NCI-H524 (cell line): ENCODE measurements at places on chromosomes 4 and X.

DNA sequence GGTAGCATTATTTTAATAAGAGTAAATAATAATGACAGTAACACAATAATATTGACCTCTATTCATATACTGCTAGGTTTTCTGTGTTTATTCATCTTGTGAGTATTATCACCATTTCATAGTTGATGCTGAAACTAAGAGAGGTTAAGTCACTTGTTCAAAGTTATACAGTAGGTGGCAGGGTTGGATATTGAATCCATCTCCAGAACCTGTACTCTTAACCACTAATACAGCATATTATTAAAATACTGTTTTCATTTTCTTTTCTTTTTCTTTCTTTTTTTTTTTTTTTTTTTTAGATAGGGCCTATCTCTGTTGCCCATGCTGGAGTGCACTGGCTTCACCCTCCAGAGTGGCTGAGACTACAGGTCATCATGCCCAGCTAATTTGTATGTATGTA, 7.1 kb upstream of the ELF2 start:
- no peak for DNase-seq

GRCh38 chr4:123421937-123422781, 25.6 kb downstream of the SPRY1 start:
- DNase-seq, result no peak

DNA sequence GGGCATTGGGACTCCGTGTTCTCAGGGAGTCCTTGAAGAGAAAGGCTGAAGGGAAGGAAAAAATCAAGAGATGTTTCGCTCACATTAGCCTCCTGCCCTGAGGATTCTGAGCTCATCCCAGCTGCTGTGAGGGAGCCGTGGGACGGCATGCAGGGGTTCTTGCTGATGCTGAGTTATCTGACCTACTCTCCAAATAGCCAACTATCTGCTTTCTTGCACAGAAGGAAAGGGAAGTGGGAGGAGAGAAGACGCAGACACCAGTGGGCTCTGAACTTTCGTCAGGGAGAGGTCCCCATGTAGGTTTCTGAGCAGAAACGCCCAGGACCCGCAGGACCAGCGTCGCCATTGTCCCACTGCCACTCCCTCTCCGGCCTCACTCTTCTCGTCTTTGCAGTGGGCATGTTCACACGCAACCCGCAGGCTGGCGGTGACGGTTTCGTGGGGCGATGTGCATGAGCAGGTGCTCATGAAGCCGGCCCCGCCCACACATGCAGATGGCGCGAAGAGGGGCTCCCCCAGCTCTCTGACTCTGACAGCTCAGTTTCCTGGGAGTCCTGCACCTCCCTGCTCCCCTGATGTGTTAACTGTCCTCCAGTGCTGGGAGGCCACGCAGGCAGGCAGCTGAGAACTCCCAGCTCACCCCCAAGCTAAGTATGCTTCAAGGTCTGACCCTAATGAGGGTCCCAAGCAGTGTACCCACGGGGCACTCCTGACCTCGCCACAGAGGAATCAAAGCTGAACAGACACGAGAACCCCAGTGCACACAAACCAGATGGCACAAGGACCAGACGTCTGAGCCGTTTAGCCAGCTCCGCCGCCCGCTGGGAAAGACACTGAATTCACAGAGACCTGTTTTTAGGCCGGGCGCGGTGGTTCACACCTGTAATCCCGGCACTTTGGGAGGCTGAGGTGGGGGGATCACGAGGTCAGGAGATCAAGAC, 13.6 kb upstream of the ABLIM2 start:
- DNase-seq, result no peak

GRCh38 chr4:77450006-77450405, 155.6 kb upstream of the CXCL13 start:
- no peak for DNase-seq

- no peak for DNase-seq
These were observed 21.5 kb downstream of the SLC9A7 start for GRCh38 chrX:46737462-46737861.

DNA sequence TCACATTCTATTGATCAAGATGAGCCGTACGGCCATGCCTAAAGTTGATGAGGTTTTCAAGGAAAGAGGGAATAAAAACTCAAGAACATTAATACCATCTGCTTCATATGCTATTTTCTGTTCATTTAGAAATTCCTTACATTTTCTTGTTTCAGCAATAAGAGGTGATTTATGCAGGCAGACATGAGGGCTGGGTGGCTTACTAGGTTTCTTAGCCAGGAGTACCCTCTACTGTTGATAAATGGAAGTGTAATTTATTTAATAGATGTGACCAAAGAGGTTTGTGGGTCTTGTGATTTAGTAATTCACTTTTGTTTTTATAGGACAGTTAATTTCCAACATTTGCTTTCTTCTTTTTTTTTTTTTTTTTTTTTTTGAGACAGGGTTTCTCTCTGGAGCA, 6.4 kb upstream of the SMIM9 start:
- DNase-seq, result peak; percentile 17

DNA sequence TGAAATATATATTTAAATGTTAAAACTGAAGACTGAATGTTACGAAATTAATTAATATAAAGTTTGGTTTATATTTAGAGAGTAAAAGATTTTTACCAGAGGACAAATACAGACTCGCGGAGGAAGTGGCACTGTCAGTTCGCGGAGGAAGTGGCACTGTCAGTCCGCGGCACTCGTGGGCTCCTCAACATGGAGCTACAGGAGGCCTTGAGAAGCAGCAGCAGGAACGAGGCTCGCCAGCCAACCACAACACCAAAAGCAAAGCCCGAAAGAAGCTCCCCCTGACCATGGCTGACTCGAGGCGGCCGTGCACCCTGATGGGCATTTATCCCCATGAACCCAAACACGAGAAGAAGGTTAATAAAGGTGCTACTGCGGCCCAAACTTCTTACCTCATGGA, 125.3 kb upstream of the PABPC4L start:
- no peak for DNase-seq

- no peak for DNase-seq
These were observed 5.0 kb downstream of the IL9R start for GRCh38 chrX:156002507-156002906.

GRCh38 chrX:65667503-65668376, at the start of gene MSN:
Gene MSN, plus strand, starts transcription at chrX:65667654. Its CDS starts 188 bp downstream, at chrX:65667842.
- no peak for DNase-seq

- no peak for DNase-seq
These were observed 1.1 kb upstream of the ARMCX4 start for GRCh38 chrX:101484135-101484534.

GRCh38 chr4:3530663-3531254, 1.5 kb downstream of the LRPAP1 start:
- DNase-seq, result no peak

DNA sequence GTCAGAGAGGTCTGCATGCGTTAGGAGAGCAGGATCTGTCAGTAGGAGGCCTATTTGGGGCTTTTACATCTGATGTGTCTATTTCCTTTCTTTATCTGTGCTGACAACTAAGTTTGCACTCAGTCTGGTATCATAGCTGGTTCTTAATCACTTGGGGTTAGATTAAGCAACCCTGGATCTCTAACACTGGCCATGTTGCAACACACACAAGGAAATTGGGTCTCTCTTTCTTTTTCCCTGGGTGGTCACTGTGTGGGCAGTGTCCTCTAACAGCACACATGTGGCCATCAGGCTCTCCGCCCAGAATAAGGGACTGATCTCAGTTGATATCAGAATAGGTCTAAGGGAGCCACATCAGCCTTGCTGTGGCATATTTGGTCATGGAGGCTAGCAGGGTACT, 38.9 kb downstream of the IGFBP7 start:
- DNase-seq, result no peak

DNA sequence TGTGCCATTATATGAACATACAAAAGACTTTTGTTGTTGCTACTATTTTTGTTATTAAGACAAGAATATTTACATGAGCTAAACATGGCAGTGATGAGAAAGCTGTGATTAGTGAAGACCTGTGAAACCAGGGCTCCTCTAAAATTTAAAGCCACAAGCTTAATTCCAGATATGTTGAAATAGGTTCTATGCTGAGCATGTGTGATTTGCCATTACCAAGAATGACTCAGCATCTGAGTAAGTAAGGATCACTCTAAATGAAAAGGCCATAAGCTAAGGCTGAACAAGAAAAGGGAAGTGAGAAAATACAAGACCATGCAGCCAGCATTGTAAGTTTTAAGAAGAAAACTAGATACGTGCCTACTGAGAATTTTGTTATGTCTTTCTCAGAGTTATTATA, 75.9 kb upstream of the CAMK2D start:
- no peak for DNase-seq

GRCh38 chr4:148429206-148429605, 13.0 kb downstream of the NR3C2 start:
- no peak for DNase-seq

DNA sequence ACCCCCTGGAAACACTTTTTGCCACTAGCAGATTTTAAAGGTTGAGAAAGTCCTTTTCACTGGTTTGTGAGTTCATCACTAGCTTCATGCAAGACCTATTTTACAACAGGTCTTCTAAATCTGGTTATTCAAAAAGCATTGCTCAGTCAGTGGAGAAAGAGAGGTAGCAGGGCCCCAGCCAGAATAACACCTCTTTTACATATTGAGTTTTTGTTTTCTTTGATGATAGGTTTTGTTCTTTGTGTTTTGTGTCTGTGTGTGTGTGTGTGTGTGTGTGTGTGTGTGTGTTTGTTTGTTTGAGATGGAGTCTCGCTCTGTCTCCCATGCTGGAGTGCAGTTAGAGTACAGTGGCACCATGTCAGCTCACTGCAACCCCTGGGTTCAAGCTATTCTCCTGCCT, 2.7 kb upstream of the VEGFC start:
- DNase-seq, result no peak

- no peak for DNase-seq
These were observed 555.6 kb upstream of the IGFBP7 start for GRCh38 chr4:57665806-57666205.

GRCh38 chr4:153518001-153518400, 51.8 kb downstream of the TMEM131L start:
- DNase-seq, result no peak

DNA sequence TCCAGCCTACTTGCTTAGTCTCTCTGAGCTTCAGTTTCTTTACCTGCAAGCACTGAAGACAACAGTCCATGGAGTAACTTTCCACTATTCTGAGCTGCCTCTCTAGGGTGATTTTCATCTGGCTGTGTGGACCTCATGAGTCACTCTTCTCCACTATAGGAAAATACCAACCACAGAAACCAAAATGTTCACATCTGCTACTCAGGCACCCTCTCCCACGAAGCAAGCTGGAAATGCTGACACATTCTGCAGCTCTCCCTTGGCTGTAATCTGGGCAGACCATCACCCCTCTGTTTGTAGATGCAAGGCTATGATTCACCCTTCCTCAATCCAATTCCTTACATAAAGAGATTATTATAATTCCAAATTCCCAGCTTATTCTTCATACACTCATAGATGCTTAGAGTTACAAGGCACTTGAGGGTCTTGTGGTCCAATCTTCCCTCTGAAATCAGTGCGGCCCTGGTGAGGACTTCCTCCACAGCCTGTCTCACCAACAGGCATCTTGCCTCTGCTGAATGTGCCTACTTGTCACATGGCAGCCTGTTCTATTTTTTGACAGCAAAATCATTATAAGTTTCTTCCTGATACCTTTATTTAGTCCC, 97.0 kb upstream of the LNX1 start:
- no peak for DNase-seq

DNA sequence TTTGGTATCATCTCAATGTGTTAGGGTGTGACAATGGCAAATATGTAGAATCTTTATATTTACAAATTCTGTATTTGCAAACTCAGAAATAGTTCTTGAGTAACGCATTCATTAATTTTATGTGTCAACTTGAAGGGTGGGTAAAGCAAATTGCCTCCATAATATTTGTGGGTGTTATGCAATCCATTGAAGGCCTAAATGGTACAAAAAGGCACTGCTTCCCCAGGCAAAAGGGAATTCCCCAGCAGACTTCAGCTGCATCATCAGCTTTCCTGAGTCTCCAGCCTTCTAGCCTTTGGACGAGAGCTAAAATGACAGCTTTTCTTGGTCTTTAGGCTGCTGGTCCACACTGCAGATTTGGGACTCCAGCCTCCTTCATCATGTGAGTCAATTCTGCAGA, 292.2 kb upstream of the PCDH7 start:
- no peak for DNase-seq

GRCh38 chr4:81751531-81752289, 280.0 kb upstream of the RASGEF1B start:
- DNase-seq, result no peak

- DNase-seq, result no peak
These were observed 167.9 kb upstream of the GLRA2 start for GRCh38 chrX:14361435-14361834.
